ENCODE measurements at places on chromosomes 6 and 20. TPM values are rescaled to one million over a fixed set of nuclear protein-coding genes. Genes with fewer than 3 reads are reported as not detected.

The CTAGE9 gene
- not detected for total RNA-seq

The DPPA5 gene
- total RNA-seq = not detected

The CHRNA4 gene
- 0.05 TPM for total RNA-seq

The PRSS35 gene
- total RNA-seq = 0.56 TPM

All from cardiac ventricle fibroblast (primary cell).